ENCODE measurements at places on chromosomes 5 and 9.

DNA sequence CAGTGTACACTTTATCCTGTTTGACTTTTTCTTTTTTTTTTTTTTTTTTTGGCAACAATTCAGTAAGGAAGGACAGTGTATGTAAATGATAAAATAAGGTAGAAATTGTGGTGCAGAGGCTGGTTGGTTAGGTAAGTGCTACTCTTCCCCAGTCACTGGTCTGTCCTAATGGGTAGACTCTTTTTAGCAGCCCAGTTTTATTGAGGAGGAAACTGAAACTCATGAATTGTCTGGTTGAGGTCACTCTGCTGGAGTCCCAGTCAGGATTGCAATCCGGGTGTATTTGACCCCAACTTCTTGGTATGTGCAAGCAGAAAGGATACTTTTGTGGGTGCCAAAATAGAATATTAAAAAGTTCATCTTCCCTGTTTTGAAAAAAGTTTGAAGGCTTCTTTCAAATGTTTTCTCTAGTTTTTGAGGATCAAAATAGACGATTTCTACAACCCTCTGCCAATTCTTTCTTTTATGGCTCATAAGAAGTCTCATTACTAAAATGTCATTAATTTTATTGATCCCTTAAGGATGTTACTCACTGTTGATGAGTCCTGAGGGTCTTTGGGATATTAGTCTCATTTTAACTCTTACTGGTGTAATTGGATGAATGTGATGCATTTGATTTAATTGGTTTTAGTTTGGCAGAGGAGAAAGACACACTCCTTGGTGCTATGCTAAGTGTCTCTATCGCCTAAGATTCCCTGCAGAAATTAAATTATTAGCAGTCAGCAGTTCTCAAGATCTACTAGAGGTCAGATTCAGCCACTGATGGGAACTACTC lies 171.9 kb downstream of the KDM4C start:
- DNase-seq: no peak

- DNase-seq: no peak
Measured at GRCh38 chr5:40274568-40274967, 405.1 kb upstream of the PTGER4 start.

DNA sequence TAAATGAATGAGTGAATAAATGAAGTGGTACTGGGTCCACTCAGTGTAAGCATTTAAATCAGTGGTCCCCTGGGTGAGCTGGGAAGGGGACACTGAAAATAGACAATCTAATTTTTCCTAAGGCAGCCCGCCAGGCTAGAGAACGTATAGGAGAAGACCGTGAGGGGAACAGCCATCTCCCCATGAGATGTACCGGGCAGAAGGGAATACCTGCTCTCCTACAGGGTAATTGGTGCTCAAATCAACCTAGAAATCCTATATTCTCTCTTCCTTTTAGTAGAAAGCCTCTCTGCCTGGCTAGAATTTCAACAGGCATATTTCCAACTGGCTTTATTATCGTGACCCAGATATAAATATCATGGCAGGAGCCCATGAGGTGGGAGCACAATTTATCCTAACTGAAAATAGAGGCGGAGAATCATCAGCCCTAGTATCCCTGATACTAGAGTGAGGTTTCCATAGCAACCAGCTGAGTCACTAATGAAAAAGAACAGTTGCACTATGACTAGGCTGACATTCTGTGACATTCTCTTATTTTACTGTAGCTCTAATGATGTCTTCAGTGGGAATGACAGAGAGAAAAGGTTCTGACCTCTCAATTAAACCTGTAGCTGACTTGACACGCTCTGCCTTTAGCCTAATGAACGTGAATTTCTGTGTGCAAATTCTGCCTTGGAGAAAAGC lies 96.5 kb upstream of the CAST start:
- DNase-seq: no peak

DNA sequence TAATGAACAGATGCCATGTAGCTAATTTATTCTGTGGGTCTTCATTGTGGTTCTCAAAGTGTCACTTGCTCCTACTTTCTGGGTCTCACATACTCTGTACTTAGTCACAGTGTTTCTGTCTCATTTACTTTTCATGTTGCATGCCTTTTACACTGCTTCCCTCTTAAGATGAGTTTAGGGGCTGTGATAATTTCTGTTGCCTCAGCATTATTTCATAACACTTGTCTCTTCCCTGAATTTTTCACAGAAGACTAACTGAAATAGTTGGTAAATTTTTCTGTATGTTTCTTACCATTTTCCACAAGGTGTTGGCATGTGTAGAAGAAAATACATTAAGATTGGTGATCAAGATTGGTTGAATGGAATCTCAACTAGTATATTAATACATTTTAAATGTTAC lies 59.6 kb downstream of the DENND4C start:
- DNase-seq: no peak

- no peak for DNase-seq
Measured at GRCh38 chr5:150517272-150518152, 9.6 kb downstream of the NDST1 start.

DNA sequence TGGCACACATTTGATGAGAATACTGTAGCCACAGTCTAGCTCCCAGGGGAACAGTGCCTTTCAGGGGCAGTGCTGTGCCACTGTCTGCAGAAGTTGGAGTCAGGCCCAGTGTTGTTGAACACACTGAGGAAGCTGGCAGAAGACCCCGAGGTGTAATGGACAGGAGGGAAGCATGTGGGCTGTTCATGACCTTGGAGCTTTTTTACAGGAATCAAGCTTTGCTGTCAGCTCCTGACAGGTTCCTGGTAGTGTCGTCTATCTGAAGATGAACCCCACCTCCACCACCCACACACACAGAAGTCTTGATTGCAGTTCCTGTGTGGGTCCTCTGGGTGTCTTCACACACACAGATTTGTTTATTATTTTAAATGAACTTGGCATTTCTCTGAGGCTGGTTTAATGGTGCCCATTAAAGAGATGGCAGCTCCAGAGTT lies 40.3 kb upstream of the TNFAIP8 start:
- no peak for DNase-seq

DNA sequence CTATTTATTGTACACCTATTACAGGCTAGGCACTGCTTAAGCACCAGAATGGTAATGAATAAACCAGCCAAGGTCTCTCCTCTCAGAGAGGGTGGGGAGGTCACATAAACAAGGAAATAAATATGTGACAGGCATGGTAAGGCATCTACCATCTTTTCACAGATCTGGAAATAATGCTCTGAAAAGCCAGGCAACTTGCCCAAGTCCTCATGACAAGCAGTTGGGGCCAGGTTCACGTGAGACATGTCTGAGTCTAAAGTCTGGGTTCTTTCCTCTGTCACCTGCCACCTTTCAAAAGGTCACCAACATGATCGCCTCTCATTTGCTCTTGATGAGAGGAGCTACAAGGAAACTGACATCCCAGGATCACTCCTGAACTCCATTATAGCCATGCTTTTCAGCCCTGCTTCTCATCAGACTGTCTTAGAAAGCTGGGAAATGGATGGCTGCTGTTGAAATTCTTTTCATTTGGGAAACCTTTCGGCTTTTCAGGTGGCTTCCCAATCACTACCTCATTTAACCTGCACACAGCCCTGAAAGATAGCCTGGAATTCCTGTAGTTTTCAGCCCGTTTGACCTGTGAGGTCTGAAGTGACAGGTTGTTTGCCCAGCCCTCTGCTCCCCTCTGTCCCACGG lies 123.1 kb downstream of the CRB2 start:
- no peak for DNase-seq

GRCh38 chr5:50794812-50795211 lies 128.4 kb downstream of the PARP8 start:
- no peak for DNase-seq

GRCh38 chr9:125747053-125747764 lies at the start of gene PBX3:
Gene PBX3 (plus strand): TSS chr9:125747373.
- DNase-seq: peak; percentile 44

GRCh38 chr5:160049099-160049498 lies 40.2 kb downstream of the TTC1 start:
- DNase-seq: no peak

- no peak for DNase-seq
Measured at GRCh38 chr5:173328844-173329490, 753 bp upstream of the STC2 start.

DNA sequence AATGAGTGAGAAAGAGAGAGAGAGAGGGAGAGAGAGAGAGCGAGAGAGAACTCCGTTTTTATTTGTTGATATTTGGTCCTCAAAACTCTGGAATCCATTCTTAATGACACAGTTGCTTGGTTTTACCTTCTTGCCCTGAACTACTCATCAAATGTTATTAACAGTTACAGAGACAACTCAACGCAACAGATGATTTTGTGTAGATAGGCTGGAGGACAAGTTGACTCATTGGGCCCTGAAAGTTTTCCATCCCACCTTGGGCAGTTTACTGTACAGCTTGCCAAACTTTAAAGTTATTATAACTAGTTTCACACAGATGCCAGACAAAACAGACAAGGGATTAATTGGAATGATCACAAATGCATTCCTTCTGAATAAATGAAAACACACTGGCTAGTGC lies 339.9 kb downstream of the ARL15 start:
- DNase-seq: no peak

DNA sequence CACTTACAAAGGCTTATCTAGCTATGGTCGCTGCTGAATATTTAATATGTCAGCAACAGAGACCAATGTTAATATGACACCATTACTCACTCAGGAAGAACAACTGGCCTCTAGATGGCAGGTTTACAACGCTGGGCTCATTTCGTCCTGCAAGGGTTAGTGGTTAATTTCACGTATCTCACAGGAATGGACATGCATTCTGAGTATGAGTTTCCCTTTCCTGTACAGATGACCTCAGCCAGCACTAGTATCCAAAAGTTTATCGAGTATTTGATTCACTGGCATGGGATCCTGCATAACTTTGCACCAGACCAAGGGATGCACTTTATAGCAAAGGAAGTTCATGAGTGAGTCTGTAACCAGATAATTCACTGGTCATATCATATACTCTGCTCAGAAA lies 8.7 kb upstream of the TRPC7 start:
- DNase-seq: no peak

DNA sequence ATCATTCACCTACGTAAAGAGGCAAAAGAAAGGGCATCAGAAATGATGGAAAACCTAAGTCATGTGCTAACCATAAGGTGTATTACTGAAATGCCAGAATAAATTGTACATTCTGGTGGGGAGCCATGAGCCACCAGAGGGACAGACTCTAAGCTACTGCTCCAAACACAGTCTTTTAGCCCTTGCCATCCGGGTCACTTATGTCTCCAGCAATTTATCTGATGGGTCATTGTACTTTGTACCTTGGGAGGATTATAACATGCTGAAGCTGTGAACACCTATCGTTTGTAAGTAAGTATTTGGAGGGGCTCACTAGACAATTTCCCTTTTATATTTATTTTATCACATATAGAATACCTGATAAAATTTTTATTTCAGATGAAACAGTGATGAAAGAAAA lies 495.1 kb downstream of the KIF4B start:
- DNase-seq: no peak

DNA sequence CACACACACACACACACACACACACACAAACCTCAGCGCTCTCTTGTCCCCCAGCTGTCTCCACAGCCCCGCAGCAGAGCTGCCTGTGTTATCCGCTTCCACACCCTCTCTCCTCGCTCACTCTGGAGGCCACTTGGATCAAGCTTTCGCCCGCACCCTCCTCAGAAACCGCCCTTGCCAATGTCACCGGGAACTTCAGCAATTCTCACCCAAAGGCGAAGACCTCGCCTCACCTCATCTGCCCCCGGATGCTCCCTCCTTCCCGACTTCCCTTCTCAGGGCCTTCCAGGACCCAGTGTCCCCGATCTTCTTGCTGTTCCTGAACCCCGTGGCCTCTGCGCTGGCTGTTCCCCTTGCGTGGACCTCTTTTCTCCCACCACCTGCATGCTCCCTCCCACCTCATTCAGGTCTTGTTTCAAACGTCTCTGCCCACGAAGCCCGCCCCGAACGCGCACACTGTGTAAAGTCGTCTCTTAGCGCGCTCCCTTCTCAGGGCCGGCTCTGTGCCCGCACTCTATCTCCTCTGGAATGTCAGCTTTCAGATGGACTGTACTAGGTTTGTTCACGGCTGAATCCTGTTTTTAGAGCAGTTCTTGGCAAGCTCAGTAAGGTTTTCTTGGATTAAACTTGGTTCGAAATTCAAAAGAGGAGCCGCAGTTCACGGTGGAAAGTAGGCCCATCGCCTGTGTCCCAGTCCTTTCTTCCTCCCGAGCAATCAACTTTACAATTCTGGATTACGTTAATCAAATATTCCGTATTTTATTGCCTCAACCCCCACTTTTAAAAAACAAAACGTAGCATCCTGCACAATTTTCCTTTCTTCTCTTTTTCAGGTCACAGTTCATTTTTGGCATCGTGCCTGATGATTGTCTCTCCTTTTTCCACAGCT lies 1.0 kb upstream of the TRIM7 start:
- no peak for DNase-seq

DNA sequence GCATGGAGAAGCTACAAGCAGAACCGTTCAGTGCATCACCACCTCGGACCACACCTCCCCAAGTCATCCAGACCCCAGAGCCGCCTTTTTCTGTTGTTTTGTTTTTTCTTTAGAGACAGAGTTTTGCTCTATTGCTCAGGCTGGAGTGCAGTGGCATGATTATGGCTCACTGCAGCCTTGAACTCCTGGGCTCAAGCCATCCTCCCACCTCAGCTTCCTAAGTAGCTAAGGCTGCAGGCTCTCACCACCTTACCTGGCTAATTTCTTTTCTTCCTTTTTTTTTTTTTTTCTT lies 13.5 kb upstream of the SFXN1 start:
- DNase-seq: no peak

DNA sequence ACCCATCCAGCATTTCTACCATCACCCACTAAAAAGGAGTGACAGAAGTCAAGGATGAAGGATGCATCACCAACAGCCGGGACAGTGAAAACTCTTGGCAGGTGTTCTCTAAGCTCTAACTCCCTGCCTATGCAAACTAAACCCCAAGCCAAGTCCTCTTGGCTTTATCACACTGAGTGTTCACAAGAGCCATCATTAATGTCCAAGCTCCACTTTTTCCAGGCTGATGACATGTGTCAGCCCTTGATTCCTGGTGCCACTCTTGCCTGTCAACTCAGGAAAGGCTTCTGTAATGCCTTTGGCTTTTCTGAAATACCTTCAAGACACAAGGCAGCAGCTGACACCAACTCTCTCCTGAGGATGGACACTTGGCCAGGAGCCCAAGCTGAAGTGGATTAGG lies 86.9 kb downstream of the NR6A1 start:
- no peak for DNase-seq

GRCh38 chr5:154356020-154356655 lies 89.7 kb upstream of the SAP30L start:
- no peak for DNase-seq

GRCh38 chr5:96453394-96453793 lies 20.3 kb upstream of the PCSK1 start:
- DNase-seq: no peak
